ENCODE measurements at places on chromosomes 1 and 21. TPM values are rescaled to one million over a fixed set of nuclear protein-coding genes. Genes with fewer than 3 reads are reported as not detected.

DNA sequence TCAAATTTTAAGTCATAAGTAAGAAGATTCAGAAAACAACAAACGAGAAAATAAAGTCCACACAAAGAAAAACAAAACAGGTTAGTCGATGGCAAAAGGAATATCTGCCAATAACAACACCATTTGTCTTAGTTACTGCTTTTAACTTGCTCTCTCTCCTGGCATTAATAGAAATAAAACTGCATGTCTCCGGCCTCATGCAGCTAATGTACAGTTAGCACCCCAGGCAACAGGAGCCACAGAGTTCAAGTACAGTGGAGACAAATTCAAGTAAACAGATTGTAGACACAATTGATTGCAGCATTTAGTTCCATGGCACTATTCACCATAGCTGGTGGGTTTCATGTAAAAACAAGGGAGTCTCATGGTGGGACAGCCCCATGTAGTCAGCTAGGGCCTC, 33.5 kb downstream of the SUSD4 start:
- no peak for DNase-seq

DNA sequence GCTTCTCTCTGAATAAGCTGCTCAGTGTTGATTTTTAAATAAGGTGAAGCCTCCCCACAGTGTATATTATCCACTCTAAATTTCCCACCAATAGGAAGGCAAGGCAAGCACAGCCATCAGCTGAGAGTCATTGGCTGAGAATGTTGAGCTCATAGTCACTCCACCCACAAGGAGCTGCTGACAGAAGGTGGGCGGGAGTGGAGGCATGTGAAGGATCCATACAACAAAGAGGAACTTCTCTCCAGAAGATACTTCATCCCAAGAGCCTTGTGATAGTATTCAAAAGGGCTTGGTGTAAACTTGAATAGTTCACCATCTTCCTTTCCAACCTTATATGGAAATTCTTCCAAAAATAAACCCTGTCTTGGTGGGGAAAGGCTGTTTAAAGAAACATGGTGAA, 42.8 kb downstream of the SAMD13 start:
- peak; percentile 9 for DNase-seq

Gene GNAT2
- polyA plus RNA-seq = 0.04 TPM

DNA sequence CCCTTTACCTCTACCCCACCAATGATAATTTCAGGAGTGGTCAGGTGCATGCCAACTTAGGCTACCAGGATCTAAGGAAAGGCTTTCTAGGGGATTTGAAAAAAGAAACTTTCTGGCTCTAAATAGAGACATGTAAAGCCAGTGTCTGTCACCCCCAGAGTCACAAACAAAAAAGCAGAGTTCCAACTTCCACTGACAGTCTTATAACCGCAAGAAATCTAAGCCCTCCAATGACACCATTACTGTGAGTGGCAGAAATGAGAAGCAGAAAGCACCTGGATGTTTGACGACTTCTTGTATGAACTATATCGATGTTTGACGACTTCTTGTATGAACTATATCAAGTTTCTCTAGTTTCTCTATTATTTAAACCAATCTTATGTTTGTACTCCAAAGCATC, 6.0 kb downstream of the DENND1B start:
- no peak for DNase-seq

- DNase-seq = no peak
Observed at GRCh38 chr1:17834561-17835100, 79.5 kb downstream of the ACTL8 start.

Gene FCAMR
- not detected for polyA plus RNA-seq

DNA sequence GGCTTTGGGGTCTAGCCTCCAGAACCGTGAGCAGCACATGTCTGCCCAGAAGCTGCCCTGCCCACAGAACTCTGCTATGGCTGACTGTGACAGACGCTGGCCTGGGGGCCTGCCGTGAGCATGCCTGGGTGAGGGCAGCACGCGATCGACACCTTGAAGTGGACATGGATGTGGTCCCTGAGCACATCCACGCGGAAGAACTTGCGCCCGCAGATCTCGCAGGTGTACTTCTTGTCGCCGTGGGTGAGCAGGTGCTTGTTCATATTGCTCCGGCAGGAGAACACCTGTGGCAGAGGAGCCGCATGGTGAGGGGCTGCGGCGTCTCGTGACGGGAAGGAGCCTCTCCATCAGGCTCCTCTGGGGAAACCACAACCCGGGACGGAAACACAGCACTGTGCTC, 56.0 kb downstream of the PRDM15 start:
- no peak for DNase-seq

Gene LCE3D
- polyA plus RNA-seq = 9.3 TPM

DNA sequence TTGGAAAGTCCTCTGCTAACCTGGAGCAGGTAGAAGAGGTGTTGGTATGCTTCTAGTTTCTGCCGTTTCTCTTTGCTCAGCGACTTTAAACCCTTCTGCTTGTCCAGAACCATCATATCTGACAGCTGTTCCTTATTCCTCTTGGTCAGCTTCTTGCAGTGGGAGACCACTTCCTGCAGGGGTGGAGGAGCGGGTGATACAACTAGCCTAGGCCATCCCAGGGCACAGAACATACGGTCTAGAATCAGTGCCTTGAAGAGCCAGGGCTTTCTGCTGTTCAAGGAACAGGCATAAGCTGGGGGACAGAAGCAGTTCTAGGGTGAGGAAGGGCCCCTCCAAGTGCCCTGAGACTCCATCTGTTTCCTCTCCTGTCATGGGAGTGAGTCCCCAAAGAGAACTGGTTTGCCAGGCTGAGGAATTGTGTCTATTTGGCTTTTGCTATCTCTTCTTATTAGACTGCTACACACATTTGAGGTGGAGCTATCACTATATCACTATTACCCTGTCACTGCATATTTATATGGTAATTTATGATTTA, 32.5 kb downstream of the IQGAP3 start:
- no peak for DNase-seq

- no peak for DNase-seq
Observed at GRCh38 chr1:45913731-45914501, 110.5 kb downstream of the MAST2 start.

Gene CFAP74
- 0.01 TPM for polyA plus RNA-seq

- peak; percentile 93 for DNase-seq
Observed at GRCh38 chr1:36436821-36437220, 13.4 kb downstream of the OSCP1 start.

GRCh38 chr21:45290948-45291612, 3.4 kb upstream of the POFUT2 start:
- DNase-seq = peak; percentile 20

- DNase-seq = no peak
Observed at GRCh38 chr1:156745881-156746280, 5.0 kb upstream of the MRPL24 start.

Gene PHC2
- 98.7 TPM for polyA plus RNA-seq

GRCh38 chr1:232682248-232682647, 52.3 kb upstream of the SIPA1L2 start:
- DNase-seq = no peak

Gene RBM11
- 0.35 TPM for polyA plus RNA-seq

DNA sequence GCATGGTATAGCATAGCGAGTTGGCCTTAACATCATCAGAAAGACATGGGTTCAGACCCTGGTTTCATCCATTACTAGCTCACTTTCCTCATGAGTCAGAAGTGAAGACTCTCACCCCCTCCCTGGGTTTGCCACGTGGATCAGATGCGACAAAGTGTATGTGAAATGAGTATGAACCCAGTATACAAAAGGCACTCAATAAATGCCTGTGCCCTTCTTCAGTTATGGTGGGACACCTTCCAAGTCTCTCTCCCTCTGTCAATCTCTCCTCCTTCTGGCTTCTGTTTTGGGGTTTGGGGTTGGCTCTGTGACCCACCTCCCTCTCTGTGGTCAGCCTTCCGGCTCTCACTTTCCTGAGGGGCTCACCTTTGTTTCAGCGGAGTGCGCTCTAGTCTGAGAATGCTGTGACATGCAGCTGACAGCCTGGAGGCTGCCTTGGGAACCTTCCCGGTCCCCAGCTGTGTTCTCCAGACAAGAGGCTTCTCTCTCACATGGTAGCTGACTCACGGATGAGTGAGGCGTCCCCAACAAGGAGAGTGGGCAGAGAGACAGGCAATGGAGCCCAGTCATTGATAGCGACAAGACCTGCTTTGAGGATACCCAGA, 155.0 kb upstream of the EDN2 start:
- DNase-seq = no peak

DNA sequence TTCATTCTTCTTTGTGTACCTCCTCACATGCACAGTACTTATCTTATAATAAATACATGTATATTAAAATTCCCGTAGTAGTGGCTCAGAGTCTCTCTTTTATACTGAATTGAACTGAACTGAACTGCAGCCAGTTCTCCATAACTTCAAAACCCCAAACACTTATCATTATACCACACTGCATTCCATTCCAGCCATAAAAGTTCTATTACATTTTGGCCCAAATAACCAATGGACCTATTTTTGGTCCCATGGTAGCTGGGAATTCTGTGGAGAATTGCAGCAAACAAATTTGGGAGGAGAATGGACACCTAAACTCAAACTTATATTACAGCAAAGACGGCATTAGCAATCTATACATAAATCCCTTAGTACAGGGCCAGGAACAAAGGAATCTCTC, 86.6 kb upstream of the C1orf87 start:
- DNase-seq = no peak

GRCh38 chr1:20589331-20590278, 708 bp downstream of the CDA start:
- DNase-seq = no peak

DNA sequence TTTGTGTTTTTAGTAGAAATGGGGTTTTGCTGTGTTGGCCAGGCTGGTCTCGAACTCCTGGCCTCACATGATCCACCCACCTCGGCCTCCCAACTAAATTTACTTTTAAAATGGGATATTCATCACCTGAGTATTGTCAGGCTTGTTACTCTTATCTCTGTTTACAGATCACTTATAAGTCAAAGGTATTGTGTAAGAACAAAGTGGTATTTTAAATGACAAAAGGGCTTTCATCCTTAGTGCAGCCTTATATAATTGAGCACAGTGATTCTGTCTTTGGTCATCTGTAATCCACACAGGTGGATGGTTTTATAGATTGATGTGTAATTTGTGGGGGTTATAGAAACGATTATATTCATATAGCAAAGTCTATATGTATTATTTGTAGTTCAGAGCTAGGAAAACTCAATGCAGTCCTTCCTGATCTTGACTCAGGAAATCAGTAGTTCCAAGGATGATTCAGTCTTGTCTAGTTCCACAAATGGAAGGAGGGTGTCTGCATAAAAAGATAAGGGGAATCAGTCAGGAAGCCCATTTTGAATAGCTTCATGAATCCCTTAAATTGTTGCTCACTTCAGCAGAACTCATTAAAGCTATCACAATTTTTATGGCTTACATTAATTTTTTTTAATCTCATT, 34.6 kb downstream of the STXBP3 start:
- DNase-seq = no peak

DNA sequence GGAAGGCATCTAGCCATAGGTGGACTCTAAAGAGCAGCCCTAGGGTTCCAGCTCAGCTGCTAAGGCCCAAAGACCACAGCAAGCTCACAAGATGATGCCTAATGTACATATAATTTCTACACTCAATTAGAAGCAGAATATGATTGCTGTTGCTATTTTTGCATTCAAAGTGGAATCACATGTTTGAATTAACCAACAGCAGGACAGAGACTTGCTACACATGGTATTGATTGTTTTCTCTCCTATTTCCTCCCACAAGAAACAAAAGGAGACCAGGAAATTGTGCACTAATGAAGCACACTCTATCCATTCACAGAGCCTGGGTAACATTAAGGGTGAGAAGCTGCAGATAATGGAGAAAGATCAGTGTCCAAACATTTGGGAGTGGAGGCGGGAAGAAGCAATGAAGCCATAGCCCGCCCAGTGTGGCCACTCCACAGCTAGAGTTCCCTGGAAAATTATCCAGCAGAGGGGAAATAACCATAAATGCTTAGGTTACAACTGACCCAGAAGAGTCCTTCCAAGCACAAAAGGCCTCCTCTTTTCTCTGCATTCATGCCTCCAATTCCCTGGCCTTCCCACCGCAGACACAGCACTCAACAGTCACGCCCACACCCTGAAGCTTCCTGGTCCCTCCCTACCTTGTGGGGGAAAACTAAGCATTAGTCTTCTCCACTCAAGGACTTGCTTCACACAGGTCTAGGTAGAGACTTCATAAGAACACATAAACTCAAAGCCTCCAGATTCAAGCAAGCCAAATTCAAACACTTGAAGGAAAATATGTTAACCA, 7.5 kb downstream of the CNN3 start:
- DNase-seq = no peak

DNA sequence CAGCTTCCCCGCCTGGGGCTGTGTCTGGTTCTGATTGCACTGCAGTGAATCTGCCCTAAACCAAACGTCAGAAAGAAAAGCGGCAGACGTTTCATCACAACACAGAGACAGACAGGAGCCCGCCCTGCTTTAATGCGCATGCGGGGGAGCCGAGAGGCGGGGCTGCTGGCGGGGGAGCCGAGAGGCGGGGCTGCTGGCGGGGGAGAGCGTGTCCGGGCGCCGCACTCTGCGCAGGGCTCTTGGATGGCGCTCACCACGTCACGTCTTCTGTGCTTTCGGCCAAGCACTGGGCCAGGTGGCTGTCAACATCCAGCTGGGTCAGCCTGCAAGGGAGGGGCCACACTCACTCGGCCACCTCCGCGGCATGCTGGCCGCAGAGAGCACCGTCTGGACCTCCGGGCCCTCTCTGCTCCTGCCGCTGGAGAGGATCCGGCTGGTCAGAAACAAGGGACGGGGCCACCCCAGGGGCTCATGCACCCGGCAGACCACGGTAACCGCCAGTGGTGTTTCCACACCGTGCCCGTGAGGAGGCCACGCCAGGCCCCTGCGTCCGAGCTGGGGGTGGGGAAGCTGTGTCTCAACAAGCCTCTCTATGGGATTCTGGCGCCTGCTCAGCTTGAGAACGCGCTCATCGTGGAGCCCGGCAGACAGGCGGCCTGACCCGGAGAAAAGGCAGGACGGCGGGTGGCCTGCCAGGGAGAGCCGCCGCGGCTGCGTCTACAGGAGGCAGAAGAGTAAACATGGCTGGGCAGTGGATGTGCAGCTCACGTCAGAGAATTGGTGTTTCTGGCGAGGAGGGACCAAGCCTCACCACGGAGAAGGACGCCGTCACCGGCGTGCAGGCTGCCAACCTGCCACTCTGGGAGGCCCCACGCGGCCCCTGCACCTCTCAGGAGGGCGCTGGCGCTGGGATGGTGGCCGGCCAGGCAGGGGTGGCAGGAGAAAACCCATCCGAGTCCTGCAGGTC, 4.8 kb downstream of the FAAP20 start:
- DNase-seq = peak; percentile 89

Gene NGF
- 2.4 TPM for polyA plus RNA-seq

- no peak for DNase-seq
Observed at GRCh38 chr21:34086887-34087306, 13.5 kb downstream of the MRPS6 start.

Data from foreskin keratinocyte (primary cell).